Fibroblast of pulmonary artery (primary cell): ENCODE measurements at places on chromosomes 2 and 18.

DNA sequence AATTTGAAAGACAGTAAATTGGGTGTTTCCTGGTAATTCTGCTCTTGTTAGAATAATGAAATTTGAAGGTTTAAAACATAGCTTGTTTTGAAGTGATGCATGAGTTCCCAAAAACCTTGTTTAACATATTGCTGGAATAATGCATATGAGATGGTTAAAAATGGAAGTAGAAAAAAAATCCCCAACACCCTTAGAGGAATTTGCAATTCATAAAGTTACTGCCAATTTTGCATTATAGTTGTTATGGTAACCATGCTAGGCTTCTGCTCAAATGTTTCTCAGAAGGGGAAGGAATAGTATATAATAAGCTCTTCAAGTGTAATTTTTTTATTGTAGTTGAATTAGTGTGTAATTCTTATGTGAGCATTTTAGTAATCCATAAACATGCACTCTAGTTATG is 49.1 kb downstream of the FASTKD2 start:
- DNase-seq: no peak

GRCh38 chr2:9483107-9483506 is 8.8 kb downstream of the IAH1 start:
- DNase-seq: no peak

GRCh38 chr2:239198221-239198620 is 202.6 kb downstream of the HDAC4 start:
- no peak for DNase-seq

- peak; percentile 63 for DNase-seq
Measured at GRCh38 chr2:9914384-9915065, 37.0 kb upstream of the GRHL1 start.

- no peak for DNase-seq
Measured at GRCh38 chr2:232415736-232416520, 9.3 kb downstream of the ALPG start.

DNA sequence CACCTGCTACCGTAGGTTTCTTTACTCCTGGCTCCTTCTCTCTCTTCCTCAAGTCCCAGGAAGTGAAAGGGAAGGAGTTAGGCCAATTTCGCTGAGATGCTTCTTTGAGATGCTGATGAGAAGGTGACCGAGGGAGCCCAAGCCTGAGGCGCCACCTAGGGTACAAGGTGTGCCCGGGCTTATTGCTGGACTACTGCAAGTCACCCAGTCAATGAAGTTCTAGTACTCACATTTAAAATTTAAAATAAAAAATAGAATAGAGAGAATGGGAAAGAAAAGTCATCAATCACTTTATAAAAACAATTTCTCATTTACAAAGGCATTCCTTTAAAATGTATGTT is 45.3 kb downstream of the ACAA2 start:
- DNase-seq: peak; percentile 89

DNA sequence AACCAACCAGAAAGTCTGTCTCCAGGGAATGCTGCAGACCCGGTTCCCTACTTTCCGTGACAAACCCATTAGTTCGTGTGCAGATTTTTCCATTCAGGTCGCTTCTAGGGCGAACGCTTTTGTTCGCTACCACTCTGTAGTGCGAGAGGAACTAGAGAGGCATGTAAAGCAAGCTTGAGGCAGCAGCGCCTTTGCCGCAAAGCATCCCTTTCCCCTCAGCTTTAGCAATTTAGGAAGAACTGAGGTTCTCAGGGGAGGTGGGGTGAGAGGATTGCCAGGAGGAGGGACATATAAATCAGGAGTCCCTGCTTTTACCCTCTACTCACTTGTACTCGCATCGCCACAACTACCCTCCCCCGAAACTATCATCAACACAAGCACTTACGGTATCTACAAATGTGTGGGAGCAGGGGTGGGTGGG is 748 bp upstream of the ZNF804A start:
- peak; percentile 61 for DNase-seq

DNA sequence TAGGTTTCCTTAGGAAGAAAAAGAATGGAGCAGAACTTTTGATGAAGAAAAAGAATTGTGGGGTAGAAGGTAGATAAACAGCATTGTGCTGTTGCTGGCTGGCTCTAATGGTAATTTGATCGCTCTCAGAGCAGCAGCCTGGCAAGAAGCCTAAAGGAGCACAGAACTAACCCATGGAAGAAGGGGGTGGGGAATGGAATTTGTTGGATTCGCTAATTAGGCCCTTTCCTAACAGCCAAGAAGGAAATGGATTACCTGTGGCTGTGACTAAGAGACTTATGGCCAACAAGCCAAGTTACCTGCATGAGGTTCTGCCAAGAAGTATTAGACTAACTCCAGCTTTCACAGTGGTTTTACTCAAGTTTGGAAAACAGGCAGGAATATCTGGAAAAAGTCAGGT is 210.6 kb downstream of the IKZF2 start:
- DNase-seq: peak; percentile 47

- DNase-seq: peak; percentile 1
Measured at GRCh38 chr2:4354678-4355077, 651.3 kb downstream of the DCDC2C start.

DNA sequence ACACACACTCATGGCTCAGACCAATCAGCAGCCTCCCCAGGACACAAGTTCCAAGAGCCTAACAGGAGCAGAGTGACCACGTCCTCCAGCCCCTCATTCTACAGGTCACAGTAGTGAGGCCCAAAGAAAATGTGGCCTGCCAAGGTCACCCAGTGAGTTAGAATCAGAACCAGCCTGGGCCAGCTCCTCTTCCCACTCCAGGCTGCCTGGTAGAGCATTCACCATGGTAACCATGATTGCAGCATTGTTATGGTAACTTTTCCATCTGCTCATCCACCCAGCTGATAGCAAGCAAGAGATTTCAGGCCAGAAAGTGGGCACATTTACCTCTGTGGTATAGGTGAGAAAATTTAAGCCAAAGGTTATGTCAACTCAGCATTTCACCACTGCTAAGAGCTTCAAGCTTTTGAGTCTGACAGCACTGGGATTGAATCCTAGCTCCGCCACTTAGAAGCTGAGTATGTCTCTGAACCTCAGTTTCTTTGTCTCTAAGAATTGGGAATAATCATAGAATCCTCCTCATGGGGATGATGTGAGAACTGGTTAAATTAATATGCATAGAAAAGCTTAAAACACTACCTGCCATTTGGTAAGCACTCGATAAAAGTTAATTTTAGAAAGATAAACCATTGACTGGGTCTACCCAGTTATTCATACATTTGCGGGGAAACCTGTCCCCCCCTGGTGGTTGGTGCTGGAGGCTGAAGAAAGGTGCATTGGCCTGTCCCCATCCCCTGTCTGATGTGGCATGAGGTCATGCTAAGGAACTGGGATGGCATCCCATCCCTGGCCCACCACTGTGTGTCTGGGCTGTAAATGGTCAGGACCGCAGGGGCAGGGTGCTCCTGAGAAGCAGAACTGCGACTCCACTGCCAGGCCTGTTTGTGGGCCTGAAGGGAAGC is 181.5 kb downstream of the KLHL29 start:
- peak; percentile 24 for DNase-seq

DNA sequence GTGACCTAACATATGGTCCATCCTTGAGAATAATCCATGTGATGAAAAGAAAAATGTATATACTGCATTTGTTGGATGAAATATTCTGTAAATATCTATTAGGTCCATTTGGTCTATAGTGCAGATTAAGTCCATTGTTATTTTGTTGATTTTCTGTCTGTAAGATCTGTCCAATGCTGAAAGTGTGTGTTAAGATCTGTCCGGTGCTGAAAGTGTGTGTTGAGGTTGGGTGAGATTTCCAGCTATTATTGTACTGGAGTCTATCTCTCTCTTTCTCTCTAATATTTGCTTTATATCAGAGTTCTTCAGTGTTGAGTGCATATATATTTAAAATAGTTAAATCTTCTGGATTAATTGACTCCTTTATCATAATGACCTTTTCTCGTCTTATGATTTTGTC is 828.8 kb upstream of the CRIM1 start:
- DNase-seq: peak; percentile 0

DNA sequence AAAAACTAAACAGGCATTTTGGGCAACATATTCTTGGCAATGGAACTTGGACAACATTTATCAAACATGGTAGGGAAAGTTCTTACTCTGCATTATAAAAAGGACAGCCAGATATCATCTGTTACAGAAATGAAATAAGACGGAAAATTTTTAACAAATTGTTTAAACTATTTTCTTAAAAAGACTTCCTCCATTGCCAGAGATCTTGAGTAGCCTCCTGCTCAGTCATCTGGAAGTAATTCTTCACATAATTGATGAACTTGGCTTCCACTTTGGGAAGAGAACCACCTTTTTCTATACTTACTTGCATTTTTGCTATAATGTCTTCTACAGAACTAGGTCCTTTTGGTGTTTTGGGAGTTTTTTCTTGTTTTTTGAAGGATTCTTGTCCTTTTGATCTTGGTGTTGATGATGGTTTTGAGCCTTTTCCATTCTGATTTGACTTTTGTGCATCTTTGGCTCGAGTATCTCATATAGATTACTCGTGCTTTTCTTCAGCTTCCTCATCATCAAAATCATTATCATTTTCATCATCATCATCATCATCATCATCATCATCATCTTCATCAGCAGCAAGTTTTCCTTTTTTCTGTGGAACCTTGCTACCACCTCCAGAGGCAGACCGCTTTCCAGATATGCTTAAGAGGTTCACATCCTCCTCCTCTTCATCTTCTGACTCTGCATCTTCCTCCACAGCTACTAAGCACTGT is 66.2 kb downstream of the CD28 start:
- no peak for DNase-seq

GRCh38 chr2:190583507-190584337 is 49.2 kb upstream of the NEMP2 start:
- DNase-seq: no peak

DNA sequence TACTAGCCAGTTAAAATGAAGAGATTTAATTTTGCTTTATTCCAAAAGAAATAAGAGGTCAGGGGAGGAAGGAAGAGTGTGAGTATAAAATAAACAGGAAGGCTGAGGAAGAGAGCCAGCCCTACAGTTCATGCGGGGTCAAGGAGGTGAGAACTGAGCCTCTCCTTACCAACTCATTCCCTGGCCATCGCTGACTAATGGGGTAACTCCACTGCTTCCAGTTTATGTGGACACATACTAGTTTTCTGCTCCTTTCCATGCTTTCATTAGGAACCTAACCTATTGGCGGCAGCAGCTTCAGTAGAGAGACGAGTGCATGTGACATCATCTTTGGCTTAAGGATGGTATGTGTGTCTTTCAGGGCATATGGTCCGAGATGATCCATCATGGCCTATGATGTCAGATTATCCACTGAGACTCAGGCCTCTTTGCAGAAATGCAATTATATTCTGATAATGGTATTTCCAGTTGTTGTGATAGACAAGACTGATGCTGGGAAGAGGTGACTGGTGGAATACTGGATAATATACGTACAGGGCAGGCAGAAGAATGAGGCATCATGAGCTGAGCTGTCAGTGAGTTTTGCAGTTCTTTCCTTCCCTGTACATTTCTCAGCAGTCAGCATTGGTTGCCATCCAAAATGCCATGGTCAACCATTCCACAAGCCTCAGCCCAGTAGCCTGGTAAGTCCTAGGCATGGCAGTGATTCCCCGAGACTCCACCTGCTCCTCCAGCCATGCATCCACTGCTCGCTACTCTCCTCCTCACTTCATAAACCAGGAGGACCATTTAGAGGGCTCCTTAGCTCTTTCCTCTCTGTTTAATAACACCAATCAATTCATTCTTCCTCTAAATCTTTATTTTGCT is 184.6 kb upstream of the OSR1 start:
- DNase-seq: no peak

DNA sequence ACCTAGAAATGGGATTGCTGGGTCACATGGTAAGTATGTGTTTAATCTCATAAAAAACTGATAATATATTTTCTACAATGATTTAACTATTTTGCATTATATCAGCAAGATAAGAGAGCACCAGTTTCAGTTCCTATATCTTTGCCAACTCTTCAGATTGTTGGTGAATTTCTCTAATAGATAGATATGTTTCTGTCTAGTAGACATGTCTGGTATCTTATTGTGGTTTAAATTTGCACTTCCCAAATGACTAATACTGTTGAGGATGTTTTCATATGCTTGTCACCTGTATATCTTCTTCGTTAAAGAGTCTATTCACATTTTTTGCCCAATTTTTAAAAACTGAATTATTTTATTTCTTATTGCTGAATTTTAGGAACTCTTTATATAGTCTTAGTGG is 113.8 kb upstream of the UXS1 start:
- no peak for DNase-seq

GRCh38 chr2:27086724-27087593 is at the start of gene KHK:
Gene KHK (plus strand): TSS chr2:27086772. CDS start chr2:27087260, 488 bp downstream.
- no peak for DNase-seq

DNA sequence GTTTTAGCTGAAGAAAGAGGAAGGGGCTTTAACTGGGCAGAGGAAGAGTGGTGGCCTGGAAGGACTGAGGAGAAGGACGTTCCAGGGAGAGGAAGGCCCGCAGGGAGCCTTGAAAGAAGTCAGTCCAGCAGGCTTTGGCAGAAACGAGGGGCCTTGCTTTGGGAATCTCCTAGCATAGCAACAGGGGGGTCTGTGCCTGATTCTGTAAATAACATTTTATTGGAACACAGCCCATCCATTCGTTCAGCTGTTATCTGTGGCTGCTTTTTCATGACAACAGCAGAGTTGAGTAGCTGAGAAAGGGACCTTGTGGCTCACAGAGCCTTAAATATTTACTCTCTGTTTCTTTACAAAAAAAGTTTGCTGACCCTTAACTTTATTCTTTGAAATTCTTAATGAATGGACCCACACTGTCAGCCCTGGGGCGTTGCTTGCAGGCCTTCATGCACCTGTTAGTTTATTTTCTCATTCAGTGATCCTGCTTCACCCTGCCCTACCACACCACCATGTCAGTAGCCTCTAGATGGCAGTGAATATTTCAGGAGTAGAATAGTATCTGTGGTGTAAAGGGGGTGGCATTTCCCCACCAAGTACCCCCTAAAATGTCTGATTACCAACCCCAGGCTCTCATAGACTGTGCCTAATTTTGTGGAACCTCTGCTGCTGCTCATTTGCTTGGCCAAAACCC is 61.0 kb downstream of the MGAT5 start:
- DNase-seq: no peak

GRCh38 chr2:199261936-199262335 is 195.8 kb downstream of the SATB2 start:
- no peak for DNase-seq

DNA sequence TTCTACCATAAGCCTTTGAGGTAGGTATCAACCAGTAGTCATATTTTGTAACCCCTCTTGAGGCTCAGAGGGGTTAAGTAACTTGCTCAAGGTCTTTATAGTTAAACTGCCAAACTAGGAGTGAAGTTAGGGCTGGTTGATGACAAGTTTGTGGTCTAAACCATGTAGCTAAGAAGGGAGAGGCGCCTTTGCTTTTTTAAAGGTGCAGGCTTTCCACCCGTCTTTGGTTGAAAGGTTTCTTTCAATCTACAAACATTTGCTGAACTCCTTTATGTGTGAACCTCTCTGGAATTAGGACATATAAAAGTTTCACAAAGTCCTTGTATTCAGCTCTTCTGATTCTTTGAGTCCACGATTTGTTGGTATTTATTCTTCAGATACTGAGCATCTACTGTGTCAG is 2.4 kb upstream of the MTA3 start:
- no peak for DNase-seq
